Nephron progenitor cell (in vitro differentiated cells): ENCODE measurements at places on chromosomes 1 and 21.

GRCh38 chr21:46421191-46421750 lies 37.4 kb upstream of the DIP2A start:
- DNase-seq: no peak

DNA sequence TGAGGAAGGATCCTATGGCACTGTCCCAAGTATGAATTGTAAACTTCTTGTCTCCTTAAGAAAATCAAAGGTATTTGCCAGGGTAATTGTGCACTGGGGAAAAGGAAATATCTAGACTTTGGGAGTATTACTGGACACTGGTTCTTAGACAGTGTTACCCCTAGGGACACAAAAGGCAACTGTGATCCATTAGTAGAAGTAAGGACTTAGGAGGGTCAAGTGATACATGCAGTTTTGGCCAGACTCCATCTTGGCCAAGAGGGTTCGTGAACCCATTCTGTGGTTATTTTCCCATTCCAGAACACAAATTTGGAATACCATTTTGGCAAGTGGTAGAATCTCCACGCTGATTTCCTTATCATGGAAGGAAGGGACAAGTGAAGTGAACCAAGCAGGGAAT lies 98.1 kb downstream of the TM2D1 start:
- DNase-seq: no peak

- no peak for DNase-seq
Measured at GRCh38 chr21:36587388-36587787, 107.5 kb upstream of the CLDN14 start.

DNA sequence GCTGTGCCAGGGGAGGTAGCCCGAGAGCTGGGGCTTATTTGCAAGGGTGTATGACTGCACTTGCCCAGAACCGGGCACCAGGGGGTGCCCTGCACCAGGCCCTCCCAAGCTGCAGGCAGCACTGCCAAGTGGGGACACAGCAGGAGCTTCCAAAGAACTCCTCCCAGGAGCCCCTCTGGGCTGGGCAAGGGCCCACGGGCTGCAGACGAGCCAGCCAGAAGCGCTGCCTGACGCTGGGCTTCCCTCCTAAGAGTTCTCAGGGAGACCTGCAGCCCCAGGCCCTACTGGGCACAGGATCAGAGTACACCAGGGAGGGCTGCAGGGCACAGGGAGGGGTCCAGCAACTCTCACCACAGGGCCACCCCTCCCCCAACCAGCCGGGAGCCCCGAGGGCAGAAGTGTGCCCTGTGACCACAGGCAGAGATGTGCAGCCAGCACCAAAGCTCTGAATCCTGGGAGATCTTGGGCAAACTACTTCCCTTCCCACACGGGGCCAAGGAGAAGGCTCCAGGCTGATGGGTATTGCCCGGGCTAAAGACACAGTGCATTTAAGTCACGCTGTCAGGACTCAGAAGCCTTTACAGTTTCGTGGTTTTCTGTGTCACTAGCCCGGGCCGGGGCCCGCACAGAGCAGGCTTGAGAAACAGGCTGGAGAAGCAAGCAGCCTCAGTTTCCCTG lies 63.4 kb downstream of the KCNAB2 start:
- DNase-seq: peak; percentile 28

GRCh38 chr1:51100264-51100880 lies 1.7 kb upstream of the C1orf185 start:
- no peak for DNase-seq
